ENCODE measurements at places on chromosomes 6 and 20. TPM values are rescaled to one million over a fixed set of nuclear protein-coding genes. Genes with fewer than 3 reads are reported as not detected.

Gene SCGN
- total RNA-seq: 1.6 TPM

Gene PREX1
- total RNA-seq: 11.2 TPM

Gene GPR6
- not detected for total RNA-seq

- no peak overlapping the region for H3K4me3 ChIP-seq
- peak overlapping the region; percentile 47 for H3K27ac ChIP-seq
- peaks cover 11% of the 10 kb centered on the region for H3K4me1 ChIP-seq
- no peak for DNase-seq
Measured at GRCh38 chr6:36340306-36340617, 3.6 kb upstream of the BNIP5 start.

- peak overlapping the region; percentile 84 for H3K27ac ChIP-seq
- H3K36me3 ChIP-seq: no peaks in the 10 kb centered on the region
- H3K4me3 ChIP-seq: peak overlapping the region; percentile 32
- no peaks in the 10 kb centered on the region for H3K4me1 ChIP-seq
Measured at GRCh38 chr6:43491750-43492661, 14.6 kb downstream of the TJAP1 start.

DNA sequence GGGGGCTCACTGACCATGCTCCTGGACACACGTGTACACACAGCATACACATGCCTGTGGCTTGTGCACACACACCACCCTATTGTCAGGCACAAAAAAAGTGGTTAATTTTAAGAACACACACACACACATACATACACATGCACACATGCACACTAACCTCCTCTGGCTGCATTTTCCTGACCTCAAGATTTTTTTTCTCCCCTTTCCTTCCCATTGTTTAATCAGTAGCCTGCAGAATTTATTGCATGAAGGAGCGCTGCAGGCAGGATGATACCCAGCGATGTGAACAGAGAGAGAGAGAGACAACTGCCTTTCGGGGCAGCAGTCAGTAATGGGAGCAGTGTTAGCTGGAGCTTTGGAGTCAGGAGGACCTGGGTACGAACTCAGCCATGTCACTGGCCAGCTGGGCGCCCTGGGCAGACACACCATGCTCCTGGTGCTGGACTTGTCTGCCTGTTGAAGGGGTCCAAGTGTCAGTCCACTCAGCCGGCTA, 990 bp upstream of the TRAF3IP2 start:
- no peaks in the 10 kb centered on the region for H3K27me3 ChIP-seq
- DNase-seq: no peak
- H3K36me3 ChIP-seq: no peaks in the 10 kb centered on the region
- peak overlapping the region; percentile 95 for H3K27ac ChIP-seq

GRCh38 chr6:170201361-170201760, 89.5 kb downstream of the DLL1 start:
- DNase-seq: no peak
- H3K27ac ChIP-seq: no peak overlapping the region
- no peak overlapping the region for H3K4me3 ChIP-seq
- no peaks in the 10 kb centered on the region for H3K27me3 ChIP-seq
- peaks cover 4% of the 10 kb centered on the region for H3K4me1 ChIP-seq

GRCh38 chr6:62039605-62040004, 246.4 kb downstream of the KHDRBS2 start:
- no peaks in the 10 kb centered on the region for H3K4me1 ChIP-seq
- no peak for DNase-seq
- H3K27ac ChIP-seq: no peak overlapping the region
- H3K36me3 ChIP-seq: no peaks in the 10 kb centered on the region
- no peaks in the 10 kb centered on the region for H3K27me3 ChIP-seq

DNA sequence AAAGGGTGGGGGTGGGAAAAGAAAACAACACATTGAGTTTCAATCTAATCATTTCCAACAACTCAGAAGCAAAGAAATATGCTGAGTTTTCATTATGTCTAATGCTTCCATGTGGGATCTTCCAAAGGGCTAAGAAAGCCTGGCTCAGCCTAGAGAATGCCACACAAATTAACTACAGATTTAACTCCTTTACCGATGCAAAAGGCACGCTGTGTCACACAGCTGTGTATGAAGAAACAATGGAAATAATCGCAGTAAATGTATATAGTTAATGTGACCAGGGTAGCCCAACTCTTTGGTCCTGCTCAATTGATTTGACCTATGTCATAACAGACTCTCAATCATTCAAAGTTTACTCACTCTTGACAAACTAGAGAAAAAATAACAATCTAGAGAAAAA, 17.8 kb downstream of the B4GALT5 start:
- peaks cover 92% of the 10 kb centered on the region for H3K4me1 ChIP-seq
- no peak overlapping the region for H3K4me3 ChIP-seq
- H3K36me3 ChIP-seq: no peaks in the 10 kb centered on the region
- H3K27me3 ChIP-seq: no peaks in the 10 kb centered on the region
- H3K27ac ChIP-seq: no peak overlapping the region

- no peak for DNase-seq
- no peaks in the 10 kb centered on the region for H3K4me1 ChIP-seq
- H3K27ac ChIP-seq: no peak overlapping the region
- H3K4me3 ChIP-seq: no peak overlapping the region
- no peaks in the 10 kb centered on the region for H3K36me3 ChIP-seq
Measured at GRCh38 chr6:153804755-153805330, 234.2 kb upstream of the OPRM1 start.

DNA sequence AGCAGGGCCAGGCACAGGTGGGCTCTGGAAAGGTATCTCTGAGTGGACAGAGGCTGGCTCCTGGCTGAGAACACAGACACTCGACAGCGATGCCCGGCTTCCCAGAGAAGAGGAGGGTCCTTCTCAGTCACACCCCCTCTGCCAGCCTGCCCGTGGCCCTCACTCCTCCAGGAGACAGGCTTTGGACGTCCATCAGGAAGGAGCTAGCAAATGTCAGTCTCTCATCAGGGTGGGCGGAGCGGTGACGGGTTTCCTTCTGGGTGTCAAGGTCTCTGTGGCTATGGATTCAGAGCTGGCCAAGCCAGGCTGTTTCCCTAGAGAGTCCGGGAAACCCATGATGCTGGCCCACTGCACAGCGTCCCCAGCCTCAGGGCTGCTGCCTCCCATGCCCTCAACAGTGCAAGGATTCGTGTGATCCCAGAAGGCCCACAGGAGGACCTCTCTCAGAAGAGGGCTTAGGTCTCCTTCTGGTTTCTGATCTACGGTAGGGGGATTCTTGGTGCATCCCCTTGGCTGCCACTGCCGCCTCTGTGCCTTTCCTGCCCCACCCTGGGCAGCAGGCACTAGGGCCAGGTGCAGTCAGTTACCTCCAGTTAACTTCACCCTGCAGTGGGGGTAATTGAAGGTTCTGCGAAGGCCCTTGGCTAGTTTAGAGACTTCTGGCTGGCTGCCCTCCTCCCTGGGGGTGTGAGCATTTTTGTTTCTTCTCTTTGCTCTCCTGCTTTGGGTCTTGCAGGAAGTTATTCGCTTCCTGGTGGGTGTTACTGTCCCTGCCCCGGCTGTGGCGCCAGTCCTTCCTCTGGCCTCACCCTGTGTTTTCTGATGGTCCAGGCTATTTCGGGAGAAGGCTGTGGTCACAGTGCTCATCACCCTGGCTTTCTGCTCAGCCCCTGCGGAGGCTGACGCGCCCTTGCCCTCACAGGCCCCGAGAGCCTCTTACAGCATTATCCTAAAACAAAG, 80.2 kb downstream of the CDH4 start:
- H3K27ac ChIP-seq: peak overlapping the region; percentile 14
- no peaks in the 10 kb centered on the region for H3K36me3 ChIP-seq
- DNase-seq: no peak
- H3K4me3 ChIP-seq: no peak overlapping the region

DNA sequence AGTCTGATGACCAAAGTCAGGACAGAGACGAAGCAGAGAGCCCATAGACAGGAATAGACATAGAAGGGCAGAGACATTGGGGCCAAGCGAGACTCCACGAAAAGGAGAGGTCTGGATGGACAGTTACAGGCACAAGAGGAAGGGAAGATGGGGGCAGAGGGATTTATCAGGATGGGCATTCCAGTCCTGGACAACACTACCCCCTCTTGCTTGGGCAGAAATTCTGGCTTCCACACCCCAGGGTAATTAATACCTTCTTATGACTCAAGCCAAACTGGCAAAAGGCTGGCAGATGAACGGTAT, 82.2 kb upstream of the MAFB start:
- no peak overlapping the region for H3K4me3 ChIP-seq
- no peaks in the 10 kb centered on the region for H3K36me3 ChIP-seq
- H3K27ac ChIP-seq: no peak overlapping the region
- H3K27me3 ChIP-seq: peaks cover 12% of the 10 kb centered on the region
- H3K4me1 ChIP-seq: peaks cover 13% of the 10 kb centered on the region

GRCh38 chr6:14881398-14881797, 364.5 kb upstream of the JARID2 start:
- no peaks in the 10 kb centered on the region for H3K36me3 ChIP-seq
- H3K4me1 ChIP-seq: peaks cover 68% of the 10 kb centered on the region
- H3K27ac ChIP-seq: peak overlapping the region; percentile 59

- no peak for DNase-seq
- no peaks in the 10 kb centered on the region for H3K4me1 ChIP-seq
- H3K4me3 ChIP-seq: no peak overlapping the region
- H3K27me3 ChIP-seq: no peaks in the 10 kb centered on the region
- H3K27ac ChIP-seq: no peak overlapping the region
- H3K36me3 ChIP-seq: no peaks in the 10 kb centered on the region
Measured at GRCh38 chr20:6671829-6672228, 95.7 kb upstream of the BMP2 start.

All from left ventricle myocardium inferior (tissue), 1 donor.